Activated CD4-positive, alpha-beta T cell treated with anti-CD3 and anti-CD28 coated beads, Interleukin-2, amount 10 ng/mL, durations not matched to agents 7 days and 5 days (primary cell): ENCODE measurements at places on chromosomes 3 and 15. TPM values are rescaled to one million over a fixed set of nuclear protein-coding genes. Genes with fewer than 3 reads are reported as not detected.
A peak's percentile ranks its signal among the peaks of the same experiment; 100 is the strongest.

DNA sequence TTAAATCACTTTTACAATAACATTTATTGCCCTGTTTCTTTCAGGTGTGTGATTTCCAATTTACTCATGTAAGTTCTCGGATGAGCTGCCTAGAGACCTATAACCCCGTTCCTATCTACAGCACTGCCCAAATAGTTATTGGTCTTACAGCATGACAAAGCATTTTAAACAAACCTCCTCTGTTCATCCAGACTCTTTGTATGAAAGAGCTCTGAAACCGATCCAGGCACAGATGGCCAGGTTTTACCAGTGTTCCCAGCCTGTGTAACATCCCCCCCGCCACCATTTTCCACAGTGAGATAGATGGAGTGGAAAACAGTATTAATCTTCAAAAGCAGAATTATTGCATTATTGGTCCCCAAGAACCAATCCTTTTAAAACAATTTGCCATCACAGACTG, 59.0 kb upstream of the SPTSSB start:
- no peak overlapping the region for H3K4me3 ChIP-seq
- no peak for DNase-seq
- no peak overlapping the region for H3K27ac ChIP-seq
- H3K36me3 ChIP-seq: no peaks in the 10 kb centered on the region

GRCh38 chr3:18224426-18224825, 200.7 kb downstream of the SATB1 start:
- H3K36me3 ChIP-seq: no peaks in the 10 kb centered on the region
- no peak overlapping the region for H3K27ac ChIP-seq
- no peaks in the 10 kb centered on the region for H3K27me3 ChIP-seq
- H3K4me1 ChIP-seq: peaks cover 11% of the 10 kb centered on the region
- H3K4me3 ChIP-seq: no peak overlapping the region
- no peak for DNase-seq

Gene SAMD7
- not detected for total RNA-seq

DNA sequence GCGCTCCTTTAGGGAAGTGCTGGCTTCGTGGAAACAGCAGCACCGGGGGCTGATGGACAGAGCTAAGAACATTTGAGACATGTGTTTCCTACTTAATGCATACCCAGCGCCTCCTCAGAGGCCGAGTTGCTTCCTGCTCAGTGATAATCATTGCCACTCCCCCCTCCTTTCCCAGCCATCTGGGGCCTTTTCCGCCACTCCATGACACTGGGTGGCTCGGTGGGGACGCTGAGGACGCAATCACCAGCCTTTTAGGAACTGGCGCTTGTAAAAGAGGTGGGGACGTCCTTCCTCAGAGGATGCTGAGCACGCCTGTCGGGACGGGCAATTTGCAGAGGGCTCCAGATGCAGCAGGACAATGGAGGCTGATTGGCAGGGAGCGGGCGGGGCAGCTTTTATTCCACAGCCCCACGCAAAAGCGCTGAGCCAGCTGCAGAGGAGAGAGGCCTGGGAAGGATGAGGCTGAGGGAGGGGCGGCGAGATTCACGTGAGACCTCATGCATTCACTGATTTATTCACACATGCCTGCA, 22.2 kb upstream of the IQSEC1 start:
- peaks cover 7% of the 10 kb centered on the region for H3K27me3 ChIP-seq
- no peak overlapping the region for H3K4me3 ChIP-seq
- H3K36me3 ChIP-seq: no peaks in the 10 kb centered on the region
- DNase-seq: no peak

GRCh38 chr15:76514282-76514681, 177.7 kb downstream of the ISL2 start:
- H3K36me3 ChIP-seq: no peaks in the 10 kb centered on the region
- no peak overlapping the region for H3K4me3 ChIP-seq
- DNase-seq: no peak
- H3K27ac ChIP-seq: no peak overlapping the region
- H3K4me1 ChIP-seq: no peaks in the 10 kb centered on the region

GRCh38 chr3:62870321-62870720, 4.9 kb downstream of the CADPS start:
- no peak for DNase-seq
- no peak overlapping the region for H3K4me3 ChIP-seq
- H3K36me3 ChIP-seq: no peaks in the 10 kb centered on the region
- no peaks in the 10 kb centered on the region for H3K4me1 ChIP-seq
- H3K27ac ChIP-seq: no peak overlapping the region
- peaks cover 21% of the 10 kb centered on the region for H3K27me3 ChIP-seq

DNA sequence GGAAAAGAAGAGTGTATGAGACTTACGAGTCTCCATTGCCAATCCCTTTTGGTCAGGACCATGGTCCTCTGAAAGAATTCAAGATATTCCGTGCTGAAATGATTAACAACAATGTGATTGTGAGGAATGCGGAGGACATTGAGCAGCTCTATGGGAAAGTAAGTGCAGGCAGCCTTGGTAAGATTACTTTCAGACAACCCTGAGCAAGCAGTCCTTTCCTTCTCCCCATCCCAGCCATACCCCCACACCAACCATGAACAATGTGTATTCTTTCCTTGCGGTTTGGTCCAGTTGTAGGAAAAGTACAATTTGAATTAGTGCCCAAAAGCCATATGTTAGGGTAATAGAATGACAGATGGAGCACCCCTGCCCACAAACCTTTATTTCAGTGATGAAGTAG, 5.6 kb downstream of the TSEN2 start:
- no peak for DNase-seq
- peaks cover 22% of the 10 kb centered on the region for H3K4me1 ChIP-seq
- H3K4me3 ChIP-seq: no peak overlapping the region
- H3K36me3 ChIP-seq: peaks cover 11% of the 10 kb centered on the region

- H3K4me3 ChIP-seq: no peak overlapping the region
- H3K36me3 ChIP-seq: no peaks in the 10 kb centered on the region
Measured at GRCh38 chr15:76447728-76448441, 111.3 kb downstream of the ISL2 start.

DNA sequence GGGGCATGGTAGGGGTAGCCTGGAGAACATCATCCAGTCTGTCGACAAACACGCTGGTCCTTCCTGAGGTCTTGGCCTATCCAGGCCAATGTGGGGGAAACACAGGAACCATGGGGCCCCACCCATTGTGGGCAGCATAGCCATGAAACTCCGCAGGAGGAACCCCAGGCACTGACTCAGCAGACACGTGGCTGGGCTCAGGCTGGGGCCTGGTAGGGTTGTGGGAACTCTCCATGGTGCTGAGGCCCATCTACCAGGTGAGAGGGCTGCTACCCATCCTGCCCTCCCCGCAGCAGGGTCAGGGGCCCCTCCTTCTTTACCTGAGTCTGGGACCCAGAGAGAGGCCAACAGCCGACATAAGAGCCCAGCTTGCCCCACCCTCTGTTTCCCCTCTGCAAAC, 22.6 kb upstream of the CACNA2D2 start:
- H3K4me3 ChIP-seq: no peak overlapping the region
- H3K36me3 ChIP-seq: no peaks in the 10 kb centered on the region
- DNase-seq: peak; percentile 74

DNA sequence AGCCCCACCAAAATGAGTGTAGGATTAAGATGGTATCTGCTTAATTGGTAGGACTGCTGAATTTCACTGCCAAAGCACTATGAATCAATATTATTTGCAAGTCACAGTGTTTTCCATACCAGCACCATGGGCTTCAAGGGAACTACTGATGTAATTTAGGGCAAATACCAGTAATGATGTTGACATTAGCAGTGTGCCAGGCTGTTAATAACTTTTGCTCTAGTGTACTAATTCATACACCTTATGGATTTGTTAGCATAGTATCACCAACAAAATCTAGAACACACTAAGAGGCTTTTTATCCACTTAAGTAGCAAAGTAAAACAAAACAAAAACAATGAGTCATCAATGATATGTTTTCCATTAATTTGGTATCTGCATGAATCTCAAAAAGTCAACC, 888.2 kb downstream of the CADM2 start:
- no peak for DNase-seq
- H3K36me3 ChIP-seq: no peaks in the 10 kb centered on the region
- H3K4me3 ChIP-seq: no peak overlapping the region
- no peak overlapping the region for H3K27ac ChIP-seq
- H3K27me3 ChIP-seq: no peaks in the 10 kb centered on the region
- no peaks in the 10 kb centered on the region for H3K4me1 ChIP-seq

DNA sequence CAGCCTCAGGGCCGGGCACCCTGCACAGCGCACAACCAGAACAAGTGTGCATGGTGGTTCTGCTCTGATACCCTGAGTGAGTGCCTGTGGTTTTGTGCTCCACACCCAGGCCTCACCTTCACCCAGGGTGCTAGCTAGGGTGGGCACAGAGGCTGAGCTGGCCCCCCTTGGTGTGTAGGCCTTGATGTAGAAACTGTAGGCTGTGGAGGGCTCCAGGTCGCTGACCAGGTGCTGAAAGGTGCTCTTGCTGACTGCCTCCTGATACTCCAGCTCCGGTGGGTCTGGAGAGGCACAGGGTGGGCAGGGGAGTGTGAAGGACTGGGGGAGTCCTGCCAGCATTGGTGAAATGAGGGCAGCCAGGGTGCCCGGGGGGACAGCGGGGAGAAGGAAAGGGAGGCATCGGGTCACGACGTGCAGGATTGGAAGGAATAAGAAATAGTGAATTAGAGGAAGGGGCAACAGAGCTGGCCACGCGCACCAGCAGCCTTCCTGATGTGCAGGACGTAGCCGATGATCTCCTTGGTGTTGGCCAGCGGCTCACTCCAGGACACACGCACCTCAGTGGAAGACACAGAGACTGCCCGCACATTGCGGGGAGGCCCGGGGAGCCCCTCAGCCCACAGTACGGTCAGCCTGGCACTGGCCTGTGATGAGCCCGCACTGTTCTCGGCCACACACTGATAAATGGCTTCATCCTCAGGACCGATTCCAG, 26.6 kb downstream of the RNU5B-1 start:
- no peaks in the 10 kb centered on the region for H3K4me1 ChIP-seq
- DNase-seq: no peak
